DMS79 (cell line): ENCODE measurements at places on chromosomes 1 and 21.

GRCh38 chr1:161954050-161954449, 69.6 kb downstream of the OLFML2B start:
- DNase-seq = peak; percentile 49

DNA sequence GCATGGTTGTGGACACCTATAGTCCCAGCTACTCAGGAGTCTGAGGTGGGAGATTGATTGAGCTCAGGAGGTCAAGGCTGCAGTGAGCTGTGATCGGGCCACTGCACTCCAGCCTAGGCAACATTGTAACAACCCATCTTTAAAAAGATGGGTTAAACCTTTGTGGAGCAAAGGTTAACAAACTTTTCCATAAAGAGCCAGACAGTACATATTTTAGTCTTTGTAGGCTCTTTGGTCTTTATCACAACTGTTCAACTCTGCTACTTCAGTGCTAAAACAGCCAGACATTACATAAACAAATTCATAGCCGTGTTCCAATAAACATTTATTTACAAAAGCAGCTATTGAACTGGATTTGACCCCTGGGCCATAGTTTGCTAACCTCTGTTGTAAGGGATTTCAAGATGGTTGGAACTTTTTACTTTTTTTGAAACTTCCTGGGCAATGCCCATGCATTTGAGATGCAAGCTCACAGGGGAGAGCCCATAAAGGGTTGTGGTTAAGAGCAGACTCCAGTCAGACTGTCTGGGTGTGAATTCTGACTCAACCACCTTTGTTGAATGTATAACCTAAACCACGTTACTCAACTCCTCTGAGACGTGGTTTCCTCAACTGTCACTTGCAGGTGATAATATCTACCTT, 10.8 kb downstream of the INAVA start:
- DNase-seq = no peak

DNA sequence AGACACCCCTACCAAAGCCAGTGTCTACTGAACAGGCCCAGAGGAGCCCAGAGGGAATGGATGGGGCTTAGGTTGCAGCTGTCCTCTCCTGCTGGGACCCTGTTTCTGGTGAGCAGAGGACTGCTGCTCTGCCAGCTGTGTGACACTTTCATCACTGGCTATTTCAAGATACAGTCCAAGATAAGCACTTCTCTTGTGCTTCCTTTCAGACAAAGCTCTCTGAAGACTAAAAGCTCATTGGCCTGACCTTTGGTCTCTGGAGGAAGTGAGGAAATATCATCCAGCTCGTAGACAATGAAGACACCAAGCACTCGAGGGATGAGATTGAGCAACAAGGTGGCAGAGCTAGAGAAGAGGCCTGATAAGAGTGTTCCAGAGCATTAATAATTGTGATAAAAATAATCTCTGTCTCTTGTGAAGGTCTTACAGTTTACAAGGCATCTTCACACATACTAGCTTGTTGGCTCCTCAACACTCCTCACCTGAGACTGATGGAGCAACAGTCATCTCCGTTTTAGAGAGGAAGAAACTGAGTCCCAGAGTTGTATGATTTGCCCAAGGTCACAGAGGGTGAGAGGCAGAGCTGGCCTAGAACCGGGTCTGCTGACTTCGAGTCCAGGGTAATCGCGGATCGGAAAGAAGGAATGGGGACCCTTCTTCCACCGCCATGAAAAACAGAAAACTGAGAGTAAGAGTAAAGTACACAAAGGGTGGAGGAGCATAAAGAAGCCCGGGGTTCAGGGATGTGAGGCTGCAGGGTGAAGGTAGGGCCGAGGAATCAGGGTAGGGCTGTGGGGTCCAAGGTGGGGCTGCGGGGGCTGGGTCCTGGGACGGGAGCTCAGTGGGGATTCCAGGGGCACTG, 666 bp downstream of the PAFAH2 start:
- DNase-seq = peak; percentile 26

- no peak for DNase-seq
These were observed 3.1 kb downstream of the FTCD start for GRCh38 chr21:46151989-46152926.

DNA sequence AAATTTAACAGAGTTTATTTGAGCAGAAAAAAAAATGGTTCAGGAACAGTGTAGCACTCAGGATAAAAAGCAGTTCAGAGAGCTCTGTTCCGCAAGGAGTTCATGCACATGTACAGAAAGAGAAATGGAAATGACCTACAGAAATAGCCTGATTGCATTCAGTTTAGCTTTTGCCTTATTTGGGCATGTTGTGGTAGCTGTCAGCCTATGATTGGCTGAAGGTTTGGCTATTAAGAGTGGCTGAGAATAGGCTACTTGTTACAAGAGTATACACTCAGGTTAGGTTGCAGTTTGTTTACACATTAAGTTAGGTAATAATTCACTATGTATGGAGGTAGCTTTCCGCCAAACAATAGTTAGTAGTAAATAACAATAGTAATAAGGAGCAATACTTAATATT, 511.0 kb upstream of the TMPRSS15 start:
- no peak for DNase-seq
